Cortex of kidney (tissue), 1 donor: ENCODE measurements at places on chromosomes 5 and 9.

GRCh38 chr5:95221234-95221633 lies 63.7 kb downstream of the MCTP1 start:
- DNase-seq: no peak

GRCh38 chr5:95406426-95407090 lies 15.4 kb downstream of the FAM81B start:
- DNase-seq: no peak

GRCh38 chr9:18922161-18922885 lies 110.7 kb downstream of the SAXO1 start:
- DNase-seq: no peak

- no peak for DNase-seq
Measured at GRCh38 chr5:141508798-141509611, 20.1 kb downstream of the PCDHGC5 start.

DNA sequence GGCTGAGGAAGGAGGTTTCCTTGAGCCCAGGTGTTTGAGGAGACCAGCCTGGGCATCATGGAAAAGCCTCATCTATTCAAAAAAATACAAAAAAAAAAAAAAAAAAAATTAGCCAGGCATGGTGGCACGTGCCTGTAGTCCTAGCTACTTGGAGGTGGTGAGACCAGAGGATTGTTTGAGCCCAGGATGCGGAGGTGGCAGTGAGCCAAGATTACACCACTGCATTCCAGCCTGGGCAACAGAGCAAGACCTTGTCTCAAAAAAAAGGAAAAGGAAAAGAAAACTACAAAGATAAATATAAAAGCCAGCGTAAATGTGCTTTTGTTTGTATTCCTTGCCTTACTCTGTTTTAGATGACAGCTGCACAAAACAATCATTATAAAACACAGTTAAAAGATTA lies 2249.2 kb upstream of the C9orf72 start:
- no peak for DNase-seq

DNA sequence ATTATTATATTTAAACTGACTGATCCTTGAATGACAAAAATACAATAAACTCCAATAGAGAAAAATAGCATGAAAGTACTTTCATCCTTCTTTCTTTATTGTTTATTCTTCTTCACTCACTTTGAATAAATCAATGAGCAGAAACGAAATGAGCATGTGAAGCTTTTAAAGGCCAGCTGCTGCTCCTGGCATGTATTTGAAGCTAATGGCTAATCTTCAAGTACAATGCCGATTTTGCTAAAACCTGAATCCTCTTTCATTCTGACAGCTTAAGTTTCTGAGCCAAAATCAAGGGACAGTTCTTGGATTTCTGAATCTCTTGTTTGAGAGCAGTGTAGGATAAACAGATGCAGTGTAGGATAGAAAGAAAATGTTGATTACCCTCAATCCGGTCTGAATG lies 237.3 kb downstream of the CDH10 start:
- no peak for DNase-seq

GRCh38 chr9:126621919-126622735 lies 8.4 kb downstream of the LMX1B start:
- no peak for DNase-seq
